ENCODE measurements at places on chromosomes 12 and 14.

DNA sequence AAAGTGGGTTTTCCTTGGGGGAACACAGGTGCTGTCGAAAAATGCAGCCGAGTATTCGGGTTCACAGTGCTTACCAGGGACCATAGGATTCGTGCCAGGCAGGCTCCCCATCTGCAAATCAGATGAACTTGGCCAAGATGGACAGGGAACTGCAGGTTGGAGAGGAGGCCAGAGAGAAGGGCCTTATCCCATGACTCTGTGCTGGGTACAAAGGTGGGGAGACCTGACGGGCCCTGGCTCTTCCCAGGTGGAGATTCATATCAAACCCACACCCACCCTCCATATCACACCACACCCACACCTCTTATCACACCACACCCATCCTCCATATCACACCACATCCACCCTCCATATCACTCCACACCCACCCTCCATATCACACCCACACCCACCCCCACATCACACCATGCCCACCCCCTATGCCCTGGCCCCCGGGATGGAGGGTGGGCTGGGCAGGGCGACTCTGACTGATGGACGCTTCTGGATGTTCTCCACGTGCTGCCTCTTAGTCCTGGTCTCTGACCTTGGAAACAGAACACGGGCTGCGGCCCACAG is 319.7 kb downstream of the ADGRD1 start:
- no peak for DNase-seq

GRCh38 chr14:60253649-60254048 is 4.6 kb downstream of the PPM1A start:
- no peak for DNase-seq

DNA sequence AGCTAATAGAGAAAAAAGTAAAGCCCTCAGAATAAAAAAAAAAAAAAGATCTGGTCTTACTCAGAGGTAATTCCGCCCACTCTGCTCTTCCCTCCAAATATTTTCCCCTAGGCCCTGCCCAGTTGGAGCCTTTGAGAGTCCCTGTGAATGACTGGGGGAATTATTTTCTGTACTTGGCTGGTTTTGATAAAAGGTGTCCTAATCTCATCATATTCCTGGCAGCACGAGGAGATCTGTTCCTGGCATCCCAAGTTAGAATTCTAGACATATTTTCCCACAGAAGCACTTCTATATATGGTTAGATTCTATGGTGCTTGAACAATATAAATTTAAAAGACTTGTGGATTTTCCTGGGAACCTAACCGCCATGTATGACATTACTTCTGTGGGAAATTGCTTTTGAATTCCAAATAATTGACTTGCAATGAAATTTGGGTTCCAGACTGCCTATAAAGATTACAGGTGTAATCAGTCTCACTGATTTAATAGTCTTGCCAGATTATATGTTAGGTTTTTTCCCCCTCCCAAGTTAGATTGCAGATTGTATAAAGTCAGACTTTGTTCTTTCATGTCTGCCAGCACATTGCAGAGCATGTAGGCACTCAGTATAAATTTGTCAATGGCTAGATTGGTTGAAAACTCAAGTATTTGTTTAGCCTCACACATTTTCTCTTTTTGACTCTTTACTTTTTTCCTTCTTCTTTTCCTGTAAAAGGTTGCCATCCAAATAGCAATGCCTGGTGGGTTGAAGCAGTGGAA is 12.3 kb downstream of the GPX2 start:
- no peak for DNase-seq

DNA sequence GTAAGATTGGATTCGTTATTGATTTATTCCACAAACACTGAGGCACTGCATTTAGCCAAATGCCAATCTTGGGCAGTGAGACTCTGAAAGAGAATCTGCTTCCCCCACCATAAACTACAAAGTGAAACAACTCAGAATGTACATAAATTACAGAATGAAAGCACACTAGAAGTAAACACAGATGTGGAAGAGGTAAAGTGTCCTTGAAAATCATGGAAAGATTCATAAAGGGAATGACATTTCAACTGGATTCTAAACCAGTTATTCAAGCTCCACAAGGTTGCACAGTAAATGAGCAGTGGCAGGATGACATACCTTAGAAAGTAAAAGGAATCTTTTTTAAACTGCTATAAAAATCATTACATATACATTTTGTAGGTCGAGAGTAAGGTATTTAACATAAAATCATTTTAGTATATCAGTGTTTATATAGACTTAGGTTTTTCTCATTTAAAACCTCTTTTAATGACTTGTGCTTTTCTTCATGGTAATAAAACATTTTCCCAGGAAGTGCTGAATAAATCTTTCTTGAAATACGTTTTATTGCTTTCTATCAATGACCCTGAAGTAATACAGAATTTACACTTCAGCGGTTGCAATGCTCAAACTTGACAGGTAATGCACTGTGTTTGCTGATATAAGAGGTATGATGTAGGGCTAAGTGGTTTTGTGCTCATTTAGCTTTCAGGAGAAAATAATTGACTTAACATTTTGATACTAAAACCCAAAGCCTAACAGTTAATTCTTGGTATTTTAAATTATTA is 270.6 kb downstream of the NAV3 start:
- DNase-seq = no peak

GRCh38 chr12:112381883-112382796 is at the start of gene HECTD4:
HECTD4 (minus strand) TSS chr12:112382431; CDS start chr12:112382128, 303 bp downstream.
- DNase-seq = peak; percentile 99

- DNase-seq = no peak
Observed at GRCh38 chr12:109503611-109504010, 26.2 kb downstream of the UBE3B start.

DNA sequence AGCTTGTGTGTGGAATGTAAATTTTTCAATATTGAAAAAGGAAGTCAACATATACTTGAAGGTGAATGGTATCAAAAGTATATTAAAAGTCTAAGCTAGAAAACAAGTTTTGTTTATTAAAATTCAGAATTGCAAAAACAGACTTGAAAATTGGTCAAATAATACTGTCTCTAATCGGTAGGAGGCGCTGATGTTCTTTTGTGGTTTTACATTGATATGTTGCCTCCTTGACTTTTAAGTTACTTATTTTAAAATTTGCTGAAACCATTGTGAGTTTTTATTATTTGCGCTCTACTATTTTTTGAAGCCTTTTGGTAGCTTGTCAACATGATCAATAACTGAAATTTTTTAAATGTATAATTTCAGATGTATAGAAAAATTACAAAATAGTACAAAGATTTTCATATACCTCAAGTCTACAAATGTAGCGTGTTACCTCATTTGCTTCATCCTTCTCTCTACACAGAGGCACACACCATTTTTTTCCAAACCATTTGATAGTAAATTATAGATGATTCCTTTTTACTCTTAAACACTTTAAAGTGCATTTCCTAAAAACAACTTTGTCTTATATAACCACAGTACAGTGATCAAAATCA is 6.9 kb downstream of the RTRAF start:
- no peak for DNase-seq

- peak; percentile 17 for DNase-seq
Observed at GRCh38 chr12:54725233-54725843, 77.2 kb upstream of the DCD start.

DNA sequence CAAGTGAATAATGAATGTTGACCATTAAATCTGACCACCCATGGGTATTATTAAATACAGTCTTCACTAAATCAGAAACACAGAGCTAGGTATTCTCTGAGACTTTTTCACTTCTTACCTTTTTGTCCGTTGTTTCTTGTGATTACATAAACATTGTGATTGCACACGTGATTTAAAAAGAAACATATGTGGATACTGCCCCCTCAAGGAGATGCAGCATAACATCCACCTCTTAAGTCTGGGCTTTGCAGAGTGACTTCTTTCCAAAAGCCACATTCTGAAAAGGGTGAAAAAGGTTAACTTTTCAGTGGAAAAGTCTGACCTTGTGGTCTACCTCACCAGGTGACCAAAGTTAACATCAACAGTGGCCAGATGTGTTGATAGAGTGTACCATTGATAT is 185.5 kb upstream of the FAR2 start:
- no peak for DNase-seq

DNA sequence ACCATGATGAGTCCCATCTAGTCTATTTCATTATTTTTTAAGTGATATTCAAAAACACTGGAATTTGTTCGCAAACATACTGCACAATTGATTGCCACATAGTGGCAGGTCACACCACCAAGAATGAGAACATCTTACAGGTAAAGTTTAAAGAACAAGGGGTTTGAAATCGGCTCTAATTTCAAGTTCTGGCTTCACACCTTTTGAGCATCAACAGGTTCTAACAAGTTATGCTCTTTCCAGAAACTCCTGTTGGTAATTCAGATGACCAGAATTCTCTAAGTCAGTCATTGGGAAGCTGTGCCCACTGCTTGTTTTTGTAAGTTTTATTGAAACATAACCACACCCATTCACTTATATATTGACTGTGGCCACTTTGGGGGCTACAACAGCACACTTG is 336.3 kb downstream of the FUT8 start:
- DNase-seq = no peak

DNA sequence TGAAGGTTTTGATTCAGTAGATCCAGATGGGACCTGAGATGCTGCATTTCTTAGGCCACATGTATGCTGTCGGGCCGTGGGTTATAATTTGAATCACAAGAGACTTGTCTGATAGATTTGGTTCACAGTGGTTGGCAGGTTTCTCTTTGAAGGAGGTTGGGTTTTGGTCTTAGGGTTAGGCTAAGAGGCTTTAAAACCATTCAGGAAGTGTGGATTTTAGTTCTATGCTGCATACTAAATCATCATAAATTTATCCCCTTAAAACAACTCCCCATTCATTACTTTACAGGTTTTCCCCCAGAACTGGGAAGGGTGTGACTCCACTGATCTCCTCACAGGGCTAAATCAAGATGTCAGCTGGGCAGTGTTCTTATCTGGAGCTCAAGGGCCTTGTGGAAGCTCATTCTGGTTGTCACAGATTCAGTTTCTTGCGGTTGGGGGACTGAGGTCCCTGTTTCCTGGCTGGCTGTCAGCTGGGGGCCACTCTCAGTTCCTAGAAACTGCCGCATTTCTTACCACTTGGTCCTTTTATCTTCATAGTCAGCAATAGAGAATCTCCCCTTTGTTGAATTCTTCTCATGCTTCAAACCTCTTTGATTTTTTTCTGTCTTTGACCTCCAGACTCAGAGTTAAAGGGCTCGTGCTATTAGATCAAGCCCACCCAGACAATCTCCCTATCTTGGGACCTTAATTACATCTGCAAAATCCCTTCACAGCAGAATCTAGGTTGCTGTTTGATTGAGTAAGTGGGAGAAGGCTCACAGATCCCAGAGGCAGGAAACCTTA is 20.6 kb upstream of the PCNX1 start:
- DNase-seq = no peak

GRCh38 chr14:71194251-71194650 is 287.0 kb downstream of the PCNX1 start:
- DNase-seq = no peak

DNA sequence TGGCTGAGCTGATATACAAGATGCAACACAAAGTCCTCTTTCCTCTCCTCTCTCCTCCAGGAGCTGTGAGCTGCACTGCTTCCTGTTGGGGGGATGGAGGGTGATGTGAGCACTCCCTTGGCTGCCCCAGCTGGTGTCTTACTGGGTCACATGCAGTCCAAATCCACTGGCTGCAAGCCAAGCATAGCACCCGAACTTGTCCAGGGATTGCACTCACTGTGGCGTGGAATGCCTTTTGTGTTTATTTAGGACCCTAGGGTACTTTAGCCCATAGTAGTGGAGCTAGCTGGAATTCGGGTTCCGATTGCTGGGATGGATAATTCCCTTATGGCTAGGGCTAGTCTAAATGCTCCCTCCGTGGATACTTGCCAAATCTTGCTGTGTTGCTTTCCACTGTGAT is 424.9 kb upstream of the SYT1 start:
- DNase-seq = no peak

- no peak for DNase-seq
Observed at GRCh38 chr12:93300611-93301021, 77.1 kb upstream of the NUDT4 start.

DNA sequence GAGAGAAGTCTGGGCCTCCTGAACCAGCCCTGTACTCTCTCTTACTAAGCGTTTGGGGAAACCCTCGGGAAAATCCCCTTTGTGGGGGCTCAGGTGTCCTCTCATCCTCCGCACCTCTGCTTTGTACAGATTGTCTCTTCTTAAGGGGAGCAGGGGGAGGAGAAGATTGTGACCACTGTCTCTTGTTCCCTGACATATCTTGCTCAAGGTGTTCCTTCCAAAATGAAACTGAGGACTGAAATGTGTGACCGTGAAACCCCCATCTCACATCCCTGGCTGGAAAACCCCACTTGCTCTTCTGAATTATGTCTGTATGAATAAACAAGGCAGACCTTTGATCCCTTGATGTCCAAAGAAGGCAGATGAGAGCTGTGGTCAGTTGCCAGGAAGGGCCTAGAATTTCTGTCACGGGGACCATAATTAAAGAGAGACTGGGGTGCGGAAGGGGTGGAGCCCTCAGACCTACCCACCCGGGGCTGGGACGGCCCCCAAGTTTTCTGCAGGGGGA is 369.8 kb downstream of the AACS start:
- no peak for DNase-seq

DNA sequence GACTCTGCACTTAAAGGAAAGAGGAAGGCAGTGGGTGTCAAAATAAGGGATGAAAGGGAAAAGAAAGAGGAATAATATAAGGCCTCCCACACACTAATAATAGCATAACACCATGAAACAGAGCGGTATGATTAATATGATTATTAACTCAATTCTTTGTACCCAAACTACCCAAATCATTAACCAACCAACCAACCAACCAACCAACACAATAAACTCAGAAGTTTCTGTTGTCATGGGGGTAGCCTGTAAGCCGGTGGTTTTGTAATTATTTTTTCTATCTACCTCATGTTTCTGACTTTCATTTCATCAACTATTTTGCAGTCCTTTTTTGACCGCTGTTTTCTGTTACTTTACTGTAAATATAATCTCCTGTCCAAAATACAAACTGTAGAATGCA is 105.8 kb downstream of the RERG start:
- no peak for DNase-seq

- peak; percentile 36 for DNase-seq
Observed at GRCh38 chr12:130715998-130716968, at the start of gene RIMBP2. RIMBP2 (minus strand) TSS chr12:130716299; CDS start chr12:130479013, 237,286 bp downstream.

- DNase-seq = no peak
Observed at GRCh38 chr14:31051511-31051910, 25.3 kb upstream of the STRN3 start.

DNA sequence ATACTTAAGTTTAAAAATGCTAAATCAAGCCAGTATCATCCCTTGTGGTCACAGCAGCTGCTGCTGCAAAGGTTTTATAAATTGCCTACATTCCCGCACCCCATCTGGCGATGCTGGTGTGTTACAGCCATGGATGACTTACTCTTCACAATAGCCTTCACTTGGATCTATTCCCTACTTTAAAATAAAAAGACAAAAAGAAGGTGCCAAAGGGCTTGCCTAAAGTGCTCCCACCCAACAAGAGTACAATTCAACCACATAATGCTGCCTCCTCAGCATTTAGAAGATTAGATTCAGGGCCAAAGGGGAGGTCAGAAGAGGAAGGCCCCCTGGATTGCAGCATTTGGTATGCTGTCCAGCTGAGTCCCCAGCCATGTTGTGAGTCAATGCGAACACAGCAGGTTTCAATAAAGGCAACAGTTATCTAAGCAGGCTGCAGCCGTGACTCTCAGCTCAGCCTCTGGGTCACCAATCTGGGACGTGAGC is 176.1 kb downstream of the DAD1 start:
- DNase-seq = no peak
